ENCODE measurements at places on chromosomes 6 and 20. TPM values are rescaled to one million over a fixed set of nuclear protein-coding genes. Genes with fewer than 3 reads are reported as not detected.
A peak's percentile ranks its signal among the peaks of the same experiment; 100 is the strongest.

GRCh38 chr20:35329435-35330139, 37.4 kb upstream of the FAM83C start:
- peak; percentile 31 for DNase-seq

DNA sequence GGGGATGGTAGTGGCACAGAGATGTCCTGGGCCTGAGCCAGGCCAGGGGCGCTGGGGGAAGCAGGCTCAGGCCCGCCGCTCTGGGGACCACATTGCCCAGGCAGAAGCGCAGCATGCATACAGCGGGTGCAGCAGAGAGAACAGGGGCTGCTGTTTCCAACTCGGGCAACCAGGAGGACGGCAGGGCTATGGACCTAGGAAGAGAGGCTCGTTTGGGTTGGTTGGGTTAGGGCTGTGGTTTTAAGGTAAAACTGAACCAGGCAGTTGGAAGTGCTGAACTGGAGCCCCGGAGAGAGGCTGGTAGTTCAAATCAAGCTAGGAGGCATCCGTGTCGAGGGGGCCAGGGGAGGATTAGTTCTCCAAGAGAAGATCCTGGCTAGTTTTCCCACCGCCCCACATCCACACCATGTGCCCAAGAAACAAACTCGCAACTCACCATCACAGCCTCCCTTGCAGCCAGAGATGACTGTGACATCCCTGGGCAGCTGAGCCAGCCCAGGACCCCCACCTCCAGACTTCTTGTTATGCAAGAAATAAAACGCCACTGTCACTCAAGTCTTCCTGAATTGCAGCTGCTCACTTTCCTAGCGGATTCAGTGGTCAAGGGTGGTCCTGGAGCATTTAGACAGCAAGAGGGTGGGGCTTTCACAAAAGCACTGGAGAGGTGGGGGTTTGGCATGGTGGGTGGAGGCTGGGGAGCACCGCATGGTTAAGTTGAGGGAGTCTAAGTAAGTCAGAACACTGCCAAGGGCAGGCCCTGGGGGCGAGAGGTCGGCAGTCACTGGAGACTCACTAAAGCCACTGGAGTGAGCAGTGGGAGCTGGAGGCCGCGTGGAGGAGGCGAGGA, 161.2 kb downstream of the GRM4 start:
- DNase-seq: no peak

GRCh38 chr6:51303338-51303737, 484.7 kb downstream of the TFAP2B start:
- no peak for DNase-seq

- DNase-seq: peak; percentile 89
Measured at GRCh38 chr6:80547827-80548226, 441.4 kb downstream of the BCKDHB start.

DNA sequence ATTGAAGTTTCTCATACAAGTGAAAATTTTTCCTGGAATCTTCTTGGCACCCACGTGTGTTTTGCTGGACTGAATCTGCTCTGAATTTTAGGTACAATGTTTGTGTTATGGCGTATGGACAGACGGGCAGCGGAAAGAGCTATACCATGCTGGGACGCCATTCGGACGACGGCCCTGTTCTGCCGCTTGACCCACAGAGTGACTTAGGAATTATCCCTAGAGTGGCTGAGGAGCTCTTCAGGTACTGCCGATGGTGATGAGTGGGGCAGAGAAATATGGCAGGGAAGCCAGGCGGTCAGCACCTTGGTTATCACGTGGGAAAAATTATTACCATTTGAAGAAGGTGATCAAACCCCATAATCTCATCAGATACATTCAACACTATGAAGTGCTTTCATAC, 36.3 kb downstream of the KIF25 start:
- DNase-seq: no peak

- no peak for DNase-seq
Measured at GRCh38 chr6:133683606-133684005, 205.3 kb upstream of the TCF21 start.

- no peak for DNase-seq
Measured at GRCh38 chr20:59152559-59153354, 10.9 kb upstream of the ZNF831 start.

Gene PRL
- polyA plus RNA-seq: not detected

Gene MCCD1
- not detected for polyA plus RNA-seq

Gene C2
- polyA plus RNA-seq: not detected

All from mammary epithelial cell (primary cell).